ENCODE measurements at places on chromosomes 16 and 17.

DNA sequence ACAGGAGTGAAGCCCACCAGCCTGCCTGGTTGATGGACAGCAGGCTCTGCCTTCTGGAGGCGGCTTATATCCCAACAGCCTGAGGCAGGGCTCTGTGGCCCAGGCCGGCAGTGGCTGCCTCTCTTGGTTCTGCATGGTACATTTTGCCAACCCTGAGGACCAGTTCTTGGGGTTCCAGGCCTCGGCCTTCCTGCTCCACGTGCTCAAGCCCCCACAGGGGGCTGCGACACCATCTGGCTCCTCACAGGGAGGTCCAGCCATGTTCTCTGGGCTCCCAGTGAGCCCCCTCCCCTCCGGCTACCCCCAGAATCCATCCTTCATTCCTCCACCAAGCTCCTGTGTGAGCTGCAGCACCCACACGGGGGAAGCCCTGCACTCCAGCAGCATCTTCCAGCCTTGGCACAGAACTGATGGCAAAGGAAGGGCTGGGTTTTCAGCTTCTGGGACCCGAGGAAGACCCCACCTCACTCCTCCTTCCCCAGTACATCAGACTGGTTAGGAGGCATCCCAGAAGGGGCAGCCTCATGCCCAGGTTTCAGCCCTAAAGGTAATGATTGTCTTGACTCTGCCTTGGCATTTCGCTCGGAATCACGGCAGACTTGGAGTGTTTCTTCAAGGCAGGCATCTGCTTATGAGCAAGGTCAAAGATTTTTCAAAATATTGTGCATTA, 231.2 kb downstream of the CPPED1 start:
- no peak for DNase-seq

DNA sequence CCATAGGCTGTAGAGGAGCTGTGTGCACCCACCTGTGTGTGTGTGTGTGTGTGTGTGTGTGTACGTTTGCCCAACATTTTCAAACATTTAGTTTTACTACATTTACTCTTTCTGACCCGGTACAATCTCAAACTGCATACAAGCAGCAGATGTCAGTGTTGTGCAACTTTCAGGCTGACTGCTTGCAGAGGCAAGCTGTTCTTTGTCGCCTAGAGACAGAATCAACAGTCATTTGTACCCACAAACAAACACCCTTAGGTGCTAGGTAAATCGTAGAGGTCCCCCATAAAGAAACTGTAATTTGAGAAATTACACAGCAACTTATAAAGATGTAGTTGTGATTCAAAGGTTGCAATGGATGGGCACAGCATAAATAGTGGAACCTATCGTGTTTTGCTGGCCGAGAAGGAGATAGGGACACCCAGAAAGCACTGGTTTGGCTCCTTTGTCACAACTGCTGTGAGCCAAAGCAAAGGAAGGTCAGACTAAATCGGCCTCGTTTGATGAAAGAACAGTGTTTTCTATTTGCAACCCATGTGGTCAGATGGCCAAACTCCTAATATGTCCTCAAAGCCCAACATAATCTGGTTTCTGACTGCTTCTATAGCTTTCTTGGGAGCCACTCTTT, 478.4 kb downstream of the TOX3 start:
- no peak for DNase-seq

- peak; percentile 60 for DNase-seq
Measured at GRCh38 chr17:39737760-39738567, at the start of gene GRB7. Gene GRB7 (plus strand): TSS chr17:39737938. CDS start chr17:39742302, 4,364 bp downstream.

- DNase-seq, result peak; percentile 40
Measured at GRCh38 chr17:81513372-81513752, 763 bp upstream of the ACTG1 start.

DNA sequence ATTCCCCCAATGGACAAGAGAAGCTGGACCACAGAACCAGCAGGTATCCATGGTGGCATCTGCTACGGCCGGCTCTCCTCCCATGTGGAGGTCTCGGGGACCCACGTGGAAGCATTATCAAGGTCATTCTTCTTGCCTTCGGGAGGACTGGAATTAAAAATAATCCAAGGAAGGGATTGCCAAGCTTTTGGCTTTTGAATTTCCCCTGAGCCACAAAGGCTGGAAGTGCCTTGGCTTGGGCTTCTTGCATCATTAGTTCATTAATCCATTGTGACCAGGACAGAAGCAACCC, 16.1 kb downstream of the NAGPA start:
- no peak for DNase-seq

- peak; percentile 58 for DNase-seq
Measured at GRCh38 chr16:2328428-2328827, 12.1 kb downstream of the ABCA3 start.

- DNase-seq, result no peak
Measured at GRCh38 chr17:51662204-51663056, 402.1 kb downstream of the UTP18 start.

DNA sequence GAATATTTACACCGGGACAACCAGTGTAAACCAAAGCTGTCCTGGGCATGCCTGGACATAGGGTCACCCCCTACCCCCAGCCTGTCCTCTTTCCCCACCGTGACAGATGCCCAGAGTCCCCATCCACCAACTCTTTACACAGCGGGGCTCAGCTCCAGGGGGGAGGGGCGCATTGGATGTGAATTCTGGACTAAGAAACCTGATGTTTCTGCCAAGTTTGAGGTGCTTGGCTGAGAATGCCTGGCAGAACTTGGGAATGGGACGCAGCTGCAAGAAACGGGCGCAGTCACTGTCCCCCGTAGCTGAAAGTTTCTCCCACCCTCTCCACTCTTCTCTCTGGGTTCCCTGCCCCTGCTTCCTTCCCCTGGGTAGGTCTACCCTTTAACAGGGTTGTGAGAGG, 68.0 kb upstream of the CDC42EP4 start:
- no peak for DNase-seq

DNA sequence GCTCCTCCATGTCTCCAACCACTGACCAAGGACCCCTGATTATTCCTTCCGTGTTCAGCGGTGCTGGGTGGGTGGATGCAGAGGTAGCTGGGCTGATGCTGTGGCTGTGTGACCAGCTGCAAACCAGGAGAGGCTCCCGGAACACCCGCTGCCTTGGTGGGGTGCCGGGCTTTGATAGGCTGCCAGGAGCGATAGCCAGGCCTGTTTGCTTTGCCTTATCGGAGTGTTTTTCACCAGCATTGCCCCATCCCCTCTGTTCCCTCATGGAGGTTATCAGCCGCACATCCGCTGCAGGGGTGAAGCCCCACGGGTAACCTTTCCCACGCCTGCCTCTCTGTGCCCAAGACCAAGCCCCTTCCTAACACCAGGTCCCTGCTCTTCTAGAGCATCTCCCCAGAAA, 354.3 kb downstream of the C16orf95 start:
- DNase-seq, result no peak

DNA sequence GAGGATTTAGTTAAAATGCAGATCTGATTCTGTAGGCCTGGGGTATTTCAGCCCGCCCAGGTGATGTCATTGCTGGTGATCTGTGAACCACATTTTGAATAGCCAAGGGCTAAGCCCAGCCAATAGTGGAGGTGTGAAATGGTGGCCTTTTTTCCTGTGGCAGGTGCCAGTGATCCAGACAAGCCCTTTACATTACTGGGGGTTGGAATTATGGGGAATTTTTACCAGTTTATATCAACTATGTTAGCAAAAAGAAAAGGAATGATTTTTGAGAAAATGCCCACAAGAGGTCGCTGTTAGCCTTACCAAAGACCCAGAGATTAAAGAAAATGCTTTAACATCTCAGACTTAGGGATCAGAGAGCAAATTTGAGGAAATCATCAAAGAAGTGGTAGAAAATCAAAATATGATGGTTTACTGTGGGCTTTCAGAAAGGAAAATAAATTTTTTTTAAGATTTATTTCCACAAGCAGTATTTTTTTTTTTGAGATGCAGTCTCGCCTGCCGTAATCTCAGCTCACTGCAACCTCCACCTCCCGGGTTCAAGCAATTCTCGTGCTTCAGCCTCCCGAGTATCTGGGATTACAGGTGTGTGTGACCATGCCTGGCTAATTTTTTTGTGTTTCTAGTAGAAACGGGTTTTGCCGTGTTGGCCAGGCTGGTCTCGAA, 3.9 kb downstream of the VPS35L start:
- DNase-seq, result no peak

DNA sequence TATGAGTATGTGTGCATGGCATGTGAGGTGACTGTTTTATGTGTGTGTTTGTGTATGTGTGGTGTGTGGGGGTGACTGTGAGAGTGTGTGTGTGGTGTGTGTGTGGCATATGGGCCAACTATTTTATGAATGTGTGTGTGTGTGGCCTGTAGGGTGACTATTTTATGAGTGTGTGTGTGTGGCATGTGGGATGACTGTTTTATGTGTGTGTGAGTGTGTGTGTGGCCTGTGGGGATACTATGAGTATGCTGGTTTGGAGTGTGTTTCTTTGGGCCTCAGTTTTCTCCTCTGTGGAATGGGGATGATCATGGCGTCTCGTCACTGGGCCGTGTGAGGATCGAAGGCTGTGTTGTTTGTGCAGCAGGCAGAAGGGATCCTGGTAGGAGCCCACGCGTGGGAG, 152.1 kb upstream of the PLCG2 start:
- no peak for DNase-seq

DNA sequence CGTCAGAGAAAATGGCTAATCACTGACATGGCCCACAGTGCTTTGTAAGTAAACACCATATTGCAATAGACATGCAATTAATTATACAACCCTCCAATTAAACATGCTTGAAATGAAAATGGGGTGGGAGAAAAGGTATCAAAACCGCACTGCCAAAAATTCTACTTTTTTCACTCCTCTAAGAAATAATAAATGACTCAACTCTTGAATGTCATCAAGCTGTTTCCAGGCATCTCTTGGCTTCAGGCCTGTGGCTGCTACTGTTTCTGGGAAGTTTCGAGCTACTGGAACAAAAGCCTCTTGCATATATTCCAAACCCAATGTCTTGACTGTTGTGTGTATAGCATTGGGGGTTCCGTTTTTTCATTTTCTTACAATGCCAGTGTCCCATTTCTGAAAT, 412.6 kb downstream of the RBFOX1 start:
- no peak for DNase-seq

GRCh38 chr16:87661561-87661960, 59.3 kb downstream of the JPH3 start:
- no peak for DNase-seq

DNA sequence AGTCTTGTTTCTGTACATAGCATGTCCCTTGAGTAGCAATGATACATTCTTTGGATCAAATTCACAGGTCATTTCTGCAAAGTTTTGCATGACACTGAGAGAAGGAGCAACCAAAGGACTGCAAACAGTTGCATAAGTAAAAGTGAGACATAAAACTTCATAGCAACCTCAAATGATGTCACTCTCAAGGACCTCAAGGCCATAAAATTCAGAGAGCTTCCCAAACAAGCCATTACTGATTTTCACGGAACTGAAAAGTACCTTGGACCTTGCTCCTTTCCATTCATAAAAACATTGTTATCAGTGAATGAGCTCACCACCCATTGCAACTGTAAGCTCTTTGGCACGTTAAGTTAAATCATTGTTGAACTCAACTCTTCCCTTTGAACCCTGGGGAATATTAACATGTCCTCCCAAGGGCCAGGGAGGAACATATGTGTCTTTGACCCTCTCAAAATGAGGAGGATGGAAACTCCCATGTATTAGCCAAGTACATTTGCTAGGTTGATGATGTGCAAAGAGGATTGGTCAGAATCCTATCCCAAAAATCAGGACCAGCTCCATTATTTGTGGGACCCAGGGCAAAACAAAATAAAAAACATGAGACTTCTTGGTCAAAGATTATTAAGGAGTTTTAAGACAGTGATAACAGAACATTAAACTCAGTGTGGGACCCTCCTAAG, 275.0 kb upstream of the DYNLRB2 start:
- no peak for DNase-seq

DNA sequence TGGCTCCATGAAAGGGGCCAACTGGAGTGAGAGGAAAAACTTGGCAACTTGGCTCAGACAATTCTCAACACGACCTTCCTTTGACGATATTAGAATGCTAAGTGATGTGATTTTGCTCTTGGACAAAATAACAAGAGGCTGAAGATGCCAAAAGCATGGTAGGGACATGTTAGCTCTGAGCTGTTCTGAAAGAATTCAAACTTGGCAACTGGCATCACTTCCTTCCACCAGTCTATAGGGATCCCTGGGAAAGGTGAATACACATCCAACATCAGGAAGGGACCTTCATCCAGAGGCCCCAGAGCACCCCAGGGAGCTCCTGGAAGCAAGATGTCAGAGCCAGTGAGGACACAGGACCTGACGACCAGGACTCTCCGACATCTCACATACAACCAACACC, 4.3 kb downstream of the KRT37 start:
- no peak for DNase-seq

GRCh38 chr17:62994931-62995330, 28.9 kb downstream of the TANC2 start:
- DNase-seq, result no peak

DNA sequence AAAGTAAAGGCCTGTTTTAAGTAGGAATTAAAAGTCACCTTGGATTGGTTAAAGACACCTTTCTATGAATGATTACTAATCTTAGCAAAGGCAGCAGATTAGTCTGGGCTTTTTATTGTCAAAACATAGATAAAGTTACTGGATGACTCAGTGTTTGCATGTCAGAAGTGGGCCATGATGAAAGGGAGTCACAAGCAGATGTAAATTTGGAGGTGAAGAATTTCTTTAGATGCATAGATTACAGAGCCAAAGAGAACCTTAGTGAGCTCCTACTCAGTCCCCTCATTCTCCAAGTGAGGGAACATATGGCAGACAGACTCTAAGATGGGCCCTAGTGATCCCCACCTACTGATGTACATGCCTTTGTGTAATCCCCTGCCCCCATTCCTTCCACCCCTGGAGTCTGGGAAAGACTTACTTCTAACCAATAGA, 124.5 kb downstream of the HS3ST3A1 start:
- no peak for DNase-seq

GRCh38 chr16:81711657-81712319, 67.3 kb upstream of the PLCG2 start:
- no peak for DNase-seq

DNA sequence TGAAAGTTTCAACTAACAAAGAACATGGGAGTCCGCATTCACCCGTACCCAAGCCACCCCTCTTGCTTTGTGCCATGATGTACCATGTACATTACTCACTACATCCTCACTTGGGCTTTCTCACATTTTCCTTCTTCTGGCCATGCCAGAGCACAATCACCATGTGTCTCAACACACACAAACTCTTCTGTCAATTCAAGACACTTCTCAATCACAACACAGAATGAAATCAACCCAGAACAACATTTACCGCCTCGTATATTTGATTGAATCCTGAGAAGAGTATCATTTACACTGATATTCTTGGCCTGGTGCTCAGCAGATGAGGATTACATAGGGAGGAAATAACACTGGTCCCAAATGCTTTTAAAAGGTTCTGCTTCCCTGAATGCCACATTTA, 4.5 kb downstream of the ADAMTS18 start:
- no peak for DNase-seq

DNA sequence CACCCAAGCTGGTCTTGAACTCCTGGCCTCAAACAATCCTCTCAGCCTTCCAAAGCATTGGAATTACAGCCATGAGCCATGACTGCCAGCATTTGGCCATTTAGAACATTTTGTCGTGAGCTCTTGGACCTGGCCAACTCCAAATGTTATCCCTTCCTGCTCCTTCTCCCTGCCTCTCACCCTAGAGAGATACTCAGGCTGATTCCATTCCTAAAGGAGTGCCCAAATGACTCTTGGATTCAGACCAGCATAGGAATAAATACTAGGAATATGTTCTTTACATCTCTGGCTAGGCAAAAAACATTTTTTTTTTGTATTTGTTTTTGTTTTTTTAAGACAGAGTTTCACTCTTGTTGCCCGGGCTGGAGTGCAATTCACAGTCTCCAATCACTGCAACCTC, 15.5 kb downstream of the FZD2 start:
- no peak for DNase-seq

- DNase-seq, result no peak
Measured at GRCh38 chr16:33059206-33059605, 134.8 kb upstream of the TP53TG3C start.

- no peak for DNase-seq
Measured at GRCh38 chr17:46141645-46142044, 51.6 kb downstream of the KANSL1 start.

Data from NCI-H187 (cell line).